Foreskin keratinocyte (primary cell): ENCODE measurements at places on chromosomes 1 and 21.

- DNase-seq: peak; percentile 10
Measured at GRCh38 chr1:217333939-217334338, 297.0 kb downstream of the GPATCH2 start.

DNA sequence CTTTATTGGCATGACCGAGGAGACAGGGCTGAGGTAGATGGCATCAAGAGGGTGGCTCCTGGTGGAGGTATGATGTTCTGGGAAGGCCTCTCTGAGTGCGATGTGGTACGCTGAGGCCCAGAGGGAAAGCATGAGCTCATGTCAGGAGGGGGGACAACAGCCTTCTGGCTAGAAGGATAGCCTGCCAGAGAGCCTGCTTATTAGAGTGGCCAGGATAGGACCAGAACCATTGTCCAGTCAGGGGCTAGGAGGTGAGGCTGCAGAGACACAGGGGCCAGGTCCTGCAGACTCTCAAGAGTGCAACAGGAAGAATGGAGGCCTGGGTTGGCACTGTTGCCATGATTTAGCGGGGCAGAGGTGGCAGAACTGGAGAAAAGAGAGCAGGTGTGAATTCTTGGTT, 7.3 kb downstream of the ADARB1 start:
- DNase-seq: no peak

DNA sequence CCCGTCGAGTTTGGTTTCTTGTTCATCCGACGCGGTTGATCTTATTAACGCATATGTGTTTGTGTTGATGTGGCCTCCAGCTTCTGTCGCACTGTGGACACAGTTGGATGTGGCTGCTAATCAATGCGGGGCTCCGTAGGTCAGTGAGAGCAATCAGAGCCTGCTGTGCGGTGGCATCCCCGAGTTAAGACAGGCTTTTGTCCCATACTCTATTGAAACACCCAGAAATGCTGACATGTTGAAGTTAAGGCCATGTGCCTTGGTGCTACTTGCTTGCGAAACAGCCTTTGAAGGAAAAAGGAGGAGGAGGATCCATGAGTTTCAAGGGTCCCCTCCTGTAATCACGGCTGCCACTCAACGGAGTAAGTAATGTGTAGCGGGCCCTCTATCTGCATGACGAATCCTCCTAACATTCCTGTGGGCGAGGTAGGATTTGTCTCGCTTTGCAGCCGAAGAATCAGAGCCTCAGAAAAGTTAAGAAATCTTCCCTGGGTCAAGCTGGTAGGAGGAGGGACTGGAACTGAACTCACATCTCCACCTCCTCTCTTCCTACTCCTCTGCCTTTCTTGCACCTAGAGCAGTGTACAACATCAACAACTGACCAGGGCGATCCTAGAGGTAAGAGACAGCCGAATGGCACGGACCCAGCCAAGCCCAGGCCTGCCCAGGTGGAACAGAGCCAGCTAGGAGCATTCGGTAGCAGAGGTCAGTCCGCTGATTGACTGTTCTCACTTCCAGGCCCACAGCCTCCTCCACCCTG, 19.5 kb downstream of the PDE9A start:
- DNase-seq: peak; percentile 13

DNA sequence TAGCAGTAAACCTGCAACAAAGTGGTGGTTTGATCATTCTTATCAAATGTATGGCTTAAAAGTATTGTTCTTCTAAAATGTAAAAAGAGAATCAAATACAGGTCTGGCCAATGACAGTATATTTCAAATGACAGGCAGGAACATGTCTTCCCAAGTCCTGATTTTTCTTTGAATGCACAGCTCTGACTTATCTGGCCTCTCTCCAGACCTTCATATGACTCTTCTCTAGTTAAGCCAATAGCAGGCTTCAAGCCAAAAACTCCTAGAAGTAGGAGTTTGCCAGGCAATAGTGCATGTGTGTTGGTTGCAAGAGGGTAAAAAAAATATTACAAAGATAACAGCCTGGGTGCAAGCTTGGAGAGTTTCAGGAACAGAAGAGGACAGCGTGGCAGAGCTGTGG, 345.5 kb downstream of the SMYD3 start:
- DNase-seq: peak; percentile 86

DNA sequence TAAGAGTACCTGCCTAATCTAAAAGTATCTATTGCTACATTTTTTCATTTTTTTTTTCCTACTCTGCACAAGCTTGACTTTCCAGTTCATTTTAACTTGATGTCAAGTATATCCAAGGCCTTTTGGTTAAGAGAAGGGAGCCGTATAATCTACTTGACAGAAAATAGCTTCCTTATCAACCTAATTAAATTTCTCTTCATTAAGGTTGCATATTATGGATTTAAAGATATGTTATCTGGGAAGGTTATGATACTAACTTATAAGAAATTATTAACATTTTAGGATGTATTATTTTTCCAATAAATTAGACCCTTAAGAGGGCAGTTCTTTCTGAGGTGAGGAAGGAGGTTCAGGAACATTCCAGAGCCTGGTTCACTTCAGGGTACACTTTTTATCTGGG, 83.1 kb upstream of the SGIP1 start:
- no peak for DNase-seq

DNA sequence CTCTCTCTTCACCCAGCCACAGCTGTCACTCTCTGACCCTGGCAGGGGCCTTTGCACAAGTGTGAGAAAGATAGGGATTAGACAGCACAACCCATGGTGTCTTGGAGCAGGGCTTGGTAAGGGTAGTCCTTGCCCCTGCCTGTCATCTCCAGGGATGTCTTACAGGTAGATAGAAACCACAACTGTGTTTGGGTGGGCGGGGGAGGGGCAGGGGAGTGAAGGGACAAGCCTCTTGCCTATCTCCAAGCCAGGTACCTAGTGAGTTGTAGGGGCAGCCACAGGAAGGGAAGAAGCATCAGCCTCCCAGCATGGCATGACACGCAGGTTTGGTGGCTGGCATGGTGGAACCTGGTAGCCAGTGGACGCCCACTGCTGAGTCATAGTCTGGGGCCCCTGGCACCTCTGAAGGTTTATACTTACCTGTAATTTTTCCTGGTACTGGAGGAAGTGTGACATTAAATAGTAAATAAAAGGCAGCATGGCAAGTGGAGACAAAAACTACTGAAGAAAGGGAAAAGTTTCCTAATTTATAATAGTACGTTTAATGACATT, 97.5 kb downstream of the CLEC20A start:
- no peak for DNase-seq

DNA sequence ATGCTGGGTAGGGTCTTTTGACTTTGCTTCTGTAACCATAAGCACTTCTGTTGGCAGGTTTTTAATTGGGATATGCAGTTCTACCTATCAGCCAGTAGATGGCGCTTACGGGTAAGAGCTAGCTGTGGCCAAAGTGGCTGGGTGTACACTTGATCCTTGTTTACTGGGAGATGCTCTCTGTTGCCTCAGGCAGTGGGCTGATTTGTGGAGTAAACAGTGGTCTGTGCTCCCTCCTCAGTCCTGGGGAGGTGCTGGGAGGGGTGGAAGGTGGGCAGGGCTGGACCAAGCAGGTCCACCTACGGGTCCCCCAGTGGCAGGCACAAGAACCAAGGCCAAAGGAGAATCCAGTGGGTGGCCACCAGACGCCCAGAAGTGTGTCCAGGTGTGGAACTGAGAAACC, 43.4 kb downstream of the RALGPS2 start:
- DNase-seq: no peak

GRCh38 chr1:174191349-174191862, 32.1 kb downstream of the RABGAP1L start:
- DNase-seq: peak; percentile 59

DNA sequence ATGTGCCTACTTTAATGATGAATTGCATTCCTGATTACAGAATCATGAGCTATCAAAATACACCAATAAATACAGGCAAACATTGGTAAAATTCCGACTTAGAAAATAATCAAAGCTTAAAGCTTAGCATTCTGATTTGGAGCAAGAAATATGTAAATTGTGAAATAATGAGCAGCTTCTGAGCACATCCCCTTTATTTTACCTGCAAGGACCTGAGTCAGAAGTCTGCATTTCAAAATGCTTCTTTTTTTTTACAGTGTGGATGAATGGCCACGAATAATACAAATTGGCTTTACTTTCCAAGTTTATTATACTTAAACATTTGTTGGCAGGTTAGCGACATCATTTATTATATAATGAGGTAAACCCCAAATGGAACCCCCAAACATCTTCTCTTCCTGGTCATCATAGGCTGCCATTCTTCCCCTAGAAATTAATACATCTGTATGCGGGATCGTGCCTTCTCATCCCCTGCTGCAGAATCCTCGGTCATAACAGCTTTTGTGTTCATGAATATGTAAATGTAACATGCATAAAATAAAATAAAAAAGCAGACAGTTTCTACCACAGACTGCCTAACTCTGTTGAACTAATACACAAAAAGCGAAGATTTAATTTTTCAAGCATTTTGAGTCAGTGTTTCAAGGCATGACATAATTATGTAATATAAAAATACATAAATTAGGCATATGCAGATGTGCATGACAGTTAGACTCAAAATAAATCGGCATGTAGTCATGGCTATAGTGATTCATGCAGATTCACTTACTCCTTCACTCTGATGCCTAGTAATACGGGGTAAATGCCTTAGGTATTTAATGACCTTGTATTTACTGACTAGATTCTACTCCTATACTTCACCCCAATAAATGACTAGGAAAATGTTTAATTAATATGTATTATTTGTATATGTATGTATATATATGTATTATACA, 339.7 kb downstream of the USP25 start:
- peak; percentile 7 for DNase-seq

DNA sequence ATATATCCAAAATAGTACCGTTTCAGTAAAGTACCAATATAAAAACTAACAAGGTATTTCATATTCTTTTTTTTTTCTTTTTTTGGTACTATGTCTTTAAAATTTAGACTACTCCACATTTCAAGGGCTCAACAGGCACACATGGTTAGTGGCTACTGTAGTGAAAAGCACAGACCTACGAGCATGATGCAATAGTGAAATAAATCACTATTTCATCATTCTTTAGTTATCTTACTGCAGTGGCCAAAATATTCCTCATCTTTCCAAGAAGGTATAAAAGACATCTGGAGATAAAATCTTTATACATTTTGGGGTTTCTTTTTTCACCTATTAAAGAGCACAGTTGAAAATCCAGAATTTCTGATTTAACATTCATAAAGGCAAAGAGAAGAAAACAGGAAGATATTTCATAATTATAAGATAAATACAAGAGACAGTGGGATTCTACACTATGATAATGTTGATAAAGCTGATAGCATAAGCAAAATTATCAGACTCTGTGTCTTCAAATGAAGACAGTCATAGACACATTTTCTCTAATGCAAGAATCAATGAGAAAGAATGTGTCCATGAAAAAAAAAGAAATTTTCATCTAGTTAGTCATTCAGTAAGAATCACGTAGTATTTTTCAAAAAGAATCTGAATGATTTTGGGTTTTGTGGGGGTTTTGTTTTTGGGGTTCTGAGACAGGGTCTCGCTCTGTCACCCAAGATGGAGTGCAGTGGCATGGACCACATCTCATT, 41.9 kb downstream of the CEP170 start:
- peak; percentile 29 for DNase-seq

- no peak for DNase-seq
Measured at GRCh38 chr21:44878053-44878982, 4.8 kb upstream of the PTTG1IP start.

DNA sequence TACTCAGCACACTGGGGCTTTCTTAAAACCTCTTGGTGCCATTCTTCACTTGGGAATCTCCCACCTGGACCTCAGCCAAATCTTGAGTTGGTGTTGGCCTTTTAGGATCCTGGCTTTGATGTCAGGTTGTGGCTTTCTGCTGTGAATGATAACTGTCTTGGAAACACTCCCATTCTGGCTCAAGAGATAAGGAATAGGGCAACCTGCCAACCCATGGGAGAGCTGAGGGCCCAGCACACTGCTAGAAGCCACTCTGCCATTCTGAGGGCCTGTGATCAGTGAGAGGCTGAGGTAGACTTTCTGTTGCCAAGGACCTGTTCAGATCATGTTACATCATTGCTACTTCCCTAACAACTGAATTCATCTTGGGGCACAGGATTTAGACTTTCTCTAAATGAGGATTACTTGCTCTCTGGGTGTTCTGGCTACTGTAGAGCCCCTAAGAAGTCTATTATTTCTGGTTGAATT, 45.8 kb downstream of the TTC39A start:
- DNase-seq: no peak

DNA sequence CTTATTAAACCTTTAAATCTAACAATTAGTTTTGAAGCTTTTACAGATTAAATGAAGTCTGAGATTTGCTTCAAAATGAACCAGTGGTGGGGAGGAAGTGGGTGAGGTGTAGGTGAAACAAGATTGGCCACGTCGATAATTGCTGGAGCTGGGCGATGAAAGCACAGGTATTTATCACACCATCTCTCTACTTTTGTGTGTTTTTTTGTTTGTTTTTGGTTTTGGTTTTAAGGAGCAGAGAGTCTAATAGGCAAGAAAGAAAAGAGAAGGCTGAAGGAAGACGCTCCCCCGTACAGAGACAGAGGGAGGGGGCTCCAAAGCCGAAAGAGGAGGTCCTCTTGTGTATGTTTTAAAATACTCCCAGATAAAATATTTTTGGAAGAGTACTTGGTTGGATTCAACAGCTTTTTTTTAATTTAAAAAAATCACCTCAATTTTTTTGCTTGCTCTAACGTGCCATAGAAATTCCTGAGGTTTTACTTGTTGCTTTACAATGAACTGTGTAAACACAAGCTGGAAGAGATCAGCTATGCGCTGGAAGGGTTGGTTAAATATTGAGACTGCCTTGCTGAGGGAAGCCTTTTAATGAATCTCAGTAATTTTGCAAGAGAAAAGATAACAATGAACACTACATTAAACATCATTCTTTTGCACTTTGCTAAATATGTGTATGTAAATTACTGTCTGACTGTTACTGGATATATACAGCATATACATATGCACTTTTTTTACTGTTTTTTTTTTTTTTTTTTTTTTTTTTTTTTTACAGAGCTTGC, 6.7 kb upstream of the LGALS8 start:
- peak; percentile 80 for DNase-seq

DNA sequence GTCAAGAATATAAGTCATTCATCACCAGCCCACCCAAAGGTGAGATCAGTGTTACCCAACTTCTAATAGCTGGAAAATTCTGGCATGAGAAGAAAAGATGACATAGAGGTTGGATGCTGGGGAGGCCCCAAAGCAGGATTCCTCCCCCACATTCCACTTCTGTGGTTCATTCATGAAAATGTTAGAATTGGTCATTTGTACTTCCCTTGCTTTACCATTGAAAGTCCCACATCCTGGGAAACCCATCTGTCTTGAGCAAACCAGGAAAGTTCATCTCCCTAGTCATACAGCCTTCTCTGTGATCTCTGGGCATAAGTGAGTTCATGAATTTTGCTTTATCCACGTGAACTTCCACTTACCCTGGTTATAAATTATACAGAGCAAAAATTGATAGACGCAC, 66.8 kb downstream of the SERINC2 start:
- DNase-seq: peak; percentile 43

- no peak for DNase-seq
Measured at GRCh38 chr1:27666791-27667254, 5.2 kb downstream of the IFI6 start.
